Spinal cord (tissue), 10 donors: ENCODE measurements at places on chromosomes 11 and 22.

DNA sequence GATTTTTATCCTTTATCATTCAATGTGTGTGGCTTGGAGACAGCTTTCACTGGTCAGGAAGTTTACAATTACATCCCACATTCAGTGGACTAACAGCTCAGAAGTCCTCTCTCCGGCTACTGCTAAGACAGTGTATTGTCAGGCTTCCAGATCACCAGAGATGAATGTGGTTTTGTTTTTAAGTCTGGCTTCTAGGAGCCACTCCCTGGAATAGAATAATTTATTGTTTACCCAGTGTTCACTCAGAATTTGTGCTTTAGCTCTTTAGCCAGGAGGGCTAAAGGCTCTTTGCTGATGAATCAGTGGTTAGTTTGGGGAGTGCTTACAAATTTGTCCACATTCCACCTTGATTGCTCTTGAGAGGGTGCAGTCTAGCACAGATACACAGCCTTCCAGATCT is 26.5 kb downstream of the TRIM77 start:
- no peak overlapping the region for H3K27ac ChIP-seq
- H3K27me3 ChIP-seq, result no peaks in the 10 kb centered on the region
- DNase-seq, result peak; percentile 1
- H3K4me1 ChIP-seq, result no peaks in the 10 kb centered on the region

DNA sequence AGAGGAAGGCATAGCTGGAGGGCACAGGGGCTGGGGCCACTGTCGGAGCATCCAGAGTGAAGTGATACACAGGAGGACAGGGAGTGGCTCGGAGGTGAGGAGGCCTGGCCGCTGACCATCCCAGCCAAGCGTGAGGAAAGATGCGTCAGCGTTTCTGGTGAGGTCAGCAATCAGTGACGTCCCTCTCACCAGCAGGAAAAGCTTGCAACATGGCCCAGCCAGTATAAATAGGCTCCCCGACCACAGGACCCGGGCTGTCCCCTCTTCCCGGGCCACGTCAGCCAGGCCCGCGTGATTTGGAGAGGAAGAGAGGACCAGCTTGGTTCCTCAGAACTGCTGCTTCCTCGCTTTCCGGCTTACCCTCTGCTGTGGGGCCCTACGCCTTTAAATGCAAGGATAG is 4.2 kb upstream of the OSM start:
- H3K4me1 ChIP-seq, result peaks cover 5% of the 10 kb centered on the region
- H3K4me3 ChIP-seq, result no peak overlapping the region
- H3K27me3 ChIP-seq, result no peaks in the 10 kb centered on the region
- DNase-seq, result no peak
- no peaks in the 10 kb centered on the region for H3K36me3 ChIP-seq
- no peak overlapping the region for H3K27ac ChIP-seq

GRCh38 chr11:32420937-32421901 is 14.1 kb downstream of the WT1 start:
- no peak overlapping the region for H3K4me3 ChIP-seq
- no peak overlapping the region for H3K27ac ChIP-seq
- no peak for DNase-seq

- no peaks in the 10 kb centered on the region for H3K36me3 ChIP-seq
- H3K4me1 ChIP-seq, result peaks cover 48% of the 10 kb centered on the region
- no peak for DNase-seq
- H3K4me3 ChIP-seq, result no peak overlapping the region
These were observed 5.1 kb upstream of the IGSF9B start for GRCh38 chr11:133961890-133962289.

- no peaks in the 10 kb centered on the region for H3K27me3 ChIP-seq
- H3K27ac ChIP-seq, result no peak overlapping the region
- H3K36me3 ChIP-seq, result no peaks in the 10 kb centered on the region
- no peak for DNase-seq
- no peak overlapping the region for H3K4me3 ChIP-seq
These were observed 228.1 kb downstream of the BUD13 start for GRCh38 chr11:116544721-116545120.

DNA sequence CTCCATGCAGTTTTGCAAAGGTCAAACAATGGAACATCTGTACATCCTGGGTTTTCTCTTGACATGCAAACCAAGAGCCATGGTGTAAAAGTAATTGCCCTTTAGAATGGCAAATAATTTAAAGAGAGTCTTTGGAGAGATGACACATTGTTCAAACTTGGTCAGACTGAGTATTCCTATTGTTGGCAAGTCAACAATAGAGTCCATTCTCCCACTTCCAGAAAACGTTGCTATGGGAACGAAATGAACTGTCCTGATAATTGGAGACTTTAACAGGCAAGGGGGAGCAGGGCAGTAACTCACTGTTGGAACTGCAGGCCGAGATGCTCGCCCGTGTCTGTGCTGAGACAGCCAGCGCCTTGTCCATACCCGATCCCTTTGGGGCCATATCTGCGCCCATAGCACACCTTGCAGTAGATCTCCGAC is 13.9 kb downstream of the CSRP3 start:
- H3K27ac ChIP-seq, result no peak overlapping the region
- H3K4me3 ChIP-seq, result no peak overlapping the region
- no peaks in the 10 kb centered on the region for H3K36me3 ChIP-seq
- peak; percentile 26 for DNase-seq
- no peaks in the 10 kb centered on the region for H3K27me3 ChIP-seq
- H3K4me1 ChIP-seq, result peaks cover 12% of the 10 kb centered on the region

GRCh38 chr11:92304271-92304670 is 79.7 kb downstream of the FAT3 start:
- no peak for DNase-seq
- H3K27ac ChIP-seq, result no peak overlapping the region
- H3K4me1 ChIP-seq, result peaks cover 6% of the 10 kb centered on the region
- H3K27me3 ChIP-seq, result no peaks in the 10 kb centered on the region
- H3K4me3 ChIP-seq, result no peak overlapping the region

GRCh38 chr11:130808541-130808940 is 107.7 kb downstream of the SNX19 start:
- no peak overlapping the region for H3K4me3 ChIP-seq
- H3K27me3 ChIP-seq, result no peaks in the 10 kb centered on the region
- H3K36me3 ChIP-seq, result no peaks in the 10 kb centered on the region
- peaks cover 3% of the 10 kb centered on the region for H3K4me1 ChIP-seq

DNA sequence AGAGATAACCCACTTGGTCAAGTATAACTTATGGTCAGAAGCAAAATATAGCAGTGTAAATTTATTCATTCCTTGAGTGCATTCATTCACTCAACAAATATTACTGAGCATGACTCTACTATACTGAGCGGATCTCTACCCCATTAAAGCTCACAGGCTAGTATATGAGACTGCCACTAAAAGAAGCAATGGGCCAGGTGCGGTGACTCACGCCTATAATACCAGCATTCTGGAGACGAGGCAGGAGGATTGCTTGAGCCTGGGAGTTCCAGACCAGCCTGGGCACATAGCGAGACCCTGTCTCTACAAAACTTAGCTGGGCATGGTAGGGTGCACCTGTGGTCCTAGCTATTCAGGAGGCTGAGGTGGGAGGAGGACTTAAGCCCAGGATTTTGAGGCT is 197.6 kb upstream of the BLID start:
- DNase-seq, result no peak
- no peak overlapping the region for H3K27ac ChIP-seq
- H3K4me3 ChIP-seq, result no peak overlapping the region
- H3K4me1 ChIP-seq, result peaks cover 17% of the 10 kb centered on the region

- peaks cover 11% of the 10 kb centered on the region for H3K4me1 ChIP-seq
- peaks cover 4% of the 10 kb centered on the region for H3K36me3 ChIP-seq
- no peak for DNase-seq
- H3K27ac ChIP-seq, result no peak overlapping the region
- H3K27me3 ChIP-seq, result no peaks in the 10 kb centered on the region
These were observed 144.8 kb downstream of the WNT7B start for GRCh38 chr22:45832180-45832579.

- peaks cover 12% of the 10 kb centered on the region for H3K36me3 ChIP-seq
- H3K4me3 ChIP-seq, result no peak overlapping the region
- no peak for DNase-seq
- H3K27me3 ChIP-seq, result no peaks in the 10 kb centered on the region
- no peaks in the 10 kb centered on the region for H3K4me1 ChIP-seq
These were observed 15.4 kb downstream of the MORC2 start for GRCh38 chr22:30953206-30953605.
